T-helper 17 cell (primary cell): ENCODE measurements at places on chromosomes 3 and 15.

DNA sequence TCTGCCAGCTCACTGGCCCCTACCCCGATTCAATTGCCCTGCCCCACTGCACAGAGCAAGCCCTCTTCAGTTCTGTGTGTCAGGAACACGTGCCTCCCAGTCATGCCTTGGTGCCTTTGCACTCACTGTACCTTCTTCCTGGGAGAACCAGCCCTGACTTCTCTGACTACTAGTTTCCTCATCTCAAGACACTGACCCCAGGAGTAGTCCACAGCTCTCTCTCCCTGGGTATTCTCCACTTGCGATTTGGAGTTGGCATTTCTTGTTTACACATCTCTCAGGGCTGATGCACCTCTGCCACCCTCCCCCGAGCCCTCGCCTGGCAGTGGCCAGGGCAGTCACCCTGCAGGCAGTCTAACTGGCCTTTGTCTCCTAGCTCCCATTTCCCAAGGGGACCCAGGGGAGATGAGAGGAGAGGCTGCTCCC, 5.7 kb downstream of the CISH start:
- no peak for DNase-seq

DNA sequence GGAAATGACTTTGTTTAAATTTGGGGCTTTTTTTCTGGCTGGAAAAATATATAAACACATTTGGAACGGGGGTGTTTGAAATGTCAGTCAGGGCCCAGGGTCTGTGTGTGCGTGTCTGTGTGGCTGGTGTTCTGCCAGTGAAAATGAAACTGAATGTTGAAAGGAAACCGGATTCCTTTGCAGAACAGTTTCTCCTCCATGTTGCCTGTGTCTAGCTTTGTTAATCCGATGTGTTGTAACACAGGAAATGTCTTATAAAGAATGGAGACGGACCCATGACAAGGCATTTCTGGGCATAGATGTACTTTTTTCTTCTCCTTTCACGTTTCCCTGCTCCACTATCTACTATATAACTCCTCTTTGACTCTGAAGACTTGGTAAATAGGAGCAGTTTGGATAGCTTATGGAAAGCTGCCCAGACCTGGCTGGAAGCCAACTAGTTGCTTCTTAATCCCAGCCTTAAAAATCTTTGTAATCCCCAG, 2.8 kb downstream of the SQOR start:
- DNase-seq = no peak

DNA sequence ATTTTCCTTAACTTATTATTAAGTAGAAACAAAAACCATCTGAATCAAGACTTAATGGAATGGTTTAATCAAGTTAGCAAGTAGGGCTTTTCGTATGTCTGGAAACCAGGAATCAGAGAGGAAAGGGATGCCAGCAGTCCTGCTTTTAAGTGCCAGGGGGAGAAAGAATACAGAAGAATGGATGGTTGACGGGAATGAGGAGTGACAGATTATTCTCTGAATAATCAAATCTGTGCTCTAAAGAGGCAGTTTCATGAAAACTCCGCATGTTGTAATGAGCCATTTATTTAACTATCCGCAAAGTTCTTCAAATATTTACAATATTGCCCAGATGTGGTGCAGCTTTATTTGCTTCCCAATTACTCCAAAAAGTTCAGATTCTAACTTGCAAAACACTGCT, 103.0 kb downstream of the CTNNB1 start:
- DNase-seq = no peak

GRCh38 chr3:153290268-153291015, 128.4 kb downstream of the RAP2B start:
- DNase-seq = no peak

DNA sequence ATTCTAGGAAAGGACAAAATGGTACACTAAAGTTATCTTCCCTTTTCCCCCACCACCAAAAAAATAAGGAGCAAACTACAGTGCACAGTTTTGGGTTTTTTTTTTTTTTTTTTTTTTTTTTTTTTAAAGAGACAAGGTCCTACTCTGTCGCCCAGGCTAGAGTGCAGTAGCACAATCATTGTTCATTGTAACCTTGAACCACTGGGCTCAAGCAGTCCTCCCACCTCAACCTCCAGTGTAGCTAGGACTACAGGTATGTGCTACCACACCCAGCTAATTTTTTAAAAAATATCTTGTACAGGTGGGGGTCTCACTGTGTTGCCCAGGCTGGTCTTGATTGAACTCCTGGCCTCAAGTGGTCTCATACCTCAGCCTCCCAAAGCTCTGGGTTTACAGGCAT, 14.9 kb downstream of the SETD5 start:
- DNase-seq = no peak

GRCh38 chr3:13106308-13107001, 33.2 kb upstream of the IQSEC1 start:
- DNase-seq = no peak

GRCh38 chr3:8482960-8483665, 18.5 kb upstream of the LMCD1 start:
- no peak for DNase-seq
